ENCODE measurements at places on chromosomes 5 and 9. TPM values are rescaled to one million over a fixed set of nuclear protein-coding genes. Genes with fewer than 3 reads are reported as not detected.

Gene PAPPA
- 435 TPM for total RNA-seq

Gene OR1J2
- not detected for total RNA-seq

Gene ADGRV1
- total RNA-seq, result 0.19 TPM

Gene TRIM52
- total RNA-seq, result 6.8 TPM

Gene GPR151
- total RNA-seq, result not detected
